Brain microvascular endothelial cell (primary cell): ENCODE measurements at places on chromosomes 7 and 10.
A peak's percentile ranks its signal among the peaks of the same experiment; 100 is the strongest.

DNA sequence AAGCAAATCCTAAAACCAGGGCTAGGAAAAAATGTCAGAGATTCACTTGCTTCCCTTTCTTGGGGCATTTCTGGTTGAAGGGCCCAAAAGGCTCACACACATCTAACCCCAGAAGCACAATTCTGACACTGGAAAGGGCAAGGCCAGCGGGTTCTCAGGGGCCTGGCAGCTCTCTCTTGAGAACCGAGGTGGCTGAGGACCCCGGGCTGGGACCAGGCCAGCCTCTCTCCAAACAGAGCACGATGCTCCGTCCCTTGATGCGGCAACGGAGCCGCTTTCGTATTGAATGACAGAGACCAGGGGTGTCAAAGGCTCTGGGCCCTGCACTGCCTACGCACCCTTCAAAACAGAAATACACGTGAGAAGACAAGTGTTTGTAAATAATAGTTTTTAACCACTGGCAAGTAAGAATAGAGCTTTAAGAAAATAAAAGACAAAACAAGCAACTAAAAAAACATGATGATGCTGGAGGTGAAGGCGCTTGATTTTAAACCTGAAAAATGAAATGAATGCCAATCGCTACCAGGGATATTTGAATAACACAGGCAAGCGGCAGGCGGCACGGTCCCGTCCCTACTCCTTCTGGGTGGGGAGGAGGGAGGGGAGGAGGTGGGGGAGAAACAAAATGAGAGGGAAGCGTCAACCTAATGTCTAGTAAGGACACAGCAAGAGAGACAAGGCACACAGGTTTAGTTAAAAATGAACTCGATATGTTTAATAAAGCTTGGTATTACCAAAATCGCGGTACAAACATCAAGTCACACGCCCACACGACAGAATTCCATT, 68.0 kb downstream of the SLC29A4 start:
- no peak for DNase-seq

GRCh38 chr7:70416986-70417655, 714.8 kb upstream of the GALNT17 start:
- no peak for DNase-seq

DNA sequence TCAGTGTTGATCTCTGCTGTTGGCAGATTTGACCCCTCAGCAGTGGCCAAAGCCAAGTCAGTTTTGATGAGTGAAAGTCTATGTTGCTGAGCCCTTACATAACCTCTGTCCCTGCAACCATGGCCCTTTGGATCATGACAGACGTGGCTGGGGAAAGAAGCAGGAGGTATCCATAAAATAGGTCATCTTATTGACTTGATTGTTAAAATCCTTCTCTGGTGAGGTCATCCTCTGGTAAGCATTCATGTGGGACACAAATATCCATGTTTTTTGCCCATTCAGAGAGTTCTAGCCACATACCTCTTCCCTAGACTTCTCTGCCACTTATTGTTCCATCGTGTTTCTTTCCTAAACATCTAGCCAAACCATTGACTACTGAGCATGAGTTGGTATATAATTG, 251.9 kb upstream of the PTER start:
- DNase-seq, result no peak

- DNase-seq, result no peak
Measured at GRCh38 chr10:1558906-1559305, 178.4 kb downstream of the ADARB2 start.

- no peak for DNase-seq
Measured at GRCh38 chr10:24340883-24341282, 131.9 kb downstream of the KIAA1217 start.

DNA sequence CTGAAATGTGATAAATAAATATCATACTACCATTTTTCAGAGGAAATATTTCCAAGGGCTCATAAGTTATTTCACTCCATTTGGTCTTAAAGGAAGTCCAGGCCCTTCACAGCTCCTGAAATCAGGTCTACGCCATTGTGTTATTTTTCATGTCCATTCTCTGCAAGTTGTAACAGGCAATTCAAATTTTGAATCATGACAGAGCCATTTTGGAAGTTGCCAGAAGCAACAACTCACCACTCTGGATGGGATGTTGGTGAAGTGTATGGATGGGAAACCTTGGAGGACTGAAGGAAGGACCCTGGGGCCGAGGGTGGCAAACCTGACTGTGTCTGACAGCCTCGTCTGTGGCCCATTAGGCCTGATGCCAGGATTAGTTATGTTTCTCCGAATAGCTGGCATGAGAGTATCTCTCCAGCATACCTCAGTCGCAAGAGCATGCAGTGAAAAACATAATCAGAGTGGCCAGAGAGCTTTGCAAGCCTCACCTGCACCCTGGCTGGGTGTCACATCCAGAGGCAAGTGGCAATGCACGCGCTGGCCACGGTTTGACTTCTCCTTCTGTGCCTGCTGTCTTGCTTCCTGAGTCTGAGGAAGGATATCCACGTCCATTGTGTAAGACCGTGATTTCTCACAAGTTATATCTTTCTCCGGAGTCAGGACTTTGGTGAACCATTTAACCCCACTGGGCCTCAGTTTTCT, 87.1 kb downstream of the NRP1 start:
- no peak for DNase-seq

GRCh38 chr7:120874016-120874415, 16.1 kb upstream of the TSPAN12 start:
- DNase-seq, result no peak

- no peak for DNase-seq
Measured at GRCh38 chr7:85038466-85038865, 148.4 kb downstream of the SEMA3D start.

- no peak for DNase-seq
Measured at GRCh38 chr10:95245425-95246055, 45.3 kb downstream of the PDLIM1 start.

DNA sequence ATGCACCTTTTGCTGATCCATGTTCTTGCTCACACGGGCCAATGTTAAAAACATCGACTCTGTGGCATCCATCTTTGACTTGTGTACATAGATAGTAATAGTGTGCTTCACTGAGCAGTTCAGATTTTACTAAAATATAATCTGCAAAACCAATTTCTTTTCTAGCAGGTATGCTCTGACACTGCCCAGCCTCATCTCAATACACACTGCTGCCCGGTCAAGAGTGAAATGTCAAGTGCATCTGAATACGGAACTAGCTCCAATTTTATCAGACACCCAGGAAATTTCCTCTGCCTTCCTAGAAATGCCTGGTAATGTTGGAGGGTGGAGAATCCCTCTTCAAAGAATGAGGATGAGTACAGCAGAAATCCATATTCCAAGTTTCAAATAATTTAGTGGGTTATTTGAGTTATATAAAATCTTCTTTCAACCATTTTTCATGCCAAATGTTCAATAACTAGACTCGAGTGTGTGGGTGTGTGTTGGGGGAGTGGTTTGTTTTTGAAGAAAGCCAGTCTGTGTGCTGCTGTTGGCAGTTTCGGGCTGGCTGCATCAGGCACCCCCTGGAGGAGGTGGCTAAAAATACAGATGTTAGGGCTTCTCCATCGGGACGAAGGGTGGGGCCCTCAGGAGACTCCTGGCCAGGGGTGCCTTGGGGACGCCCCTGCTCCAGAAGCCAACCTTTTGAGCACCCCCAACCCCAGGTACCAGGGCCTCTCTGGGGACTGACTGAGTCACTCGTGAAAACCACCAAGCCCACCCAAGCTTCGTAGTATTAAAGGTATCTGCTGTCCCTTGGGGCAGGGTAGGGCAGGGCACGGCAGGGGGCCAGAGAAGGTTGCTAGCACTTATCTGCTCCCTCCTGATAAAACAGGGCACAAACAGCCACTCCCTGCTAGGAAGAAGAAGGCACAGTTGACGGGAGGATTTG, 15.4 kb downstream of the CTBP2 start:
- peak; percentile 74 for DNase-seq

GRCh38 chr10:51106311-51106945, 32.1 kb downstream of the PRKG1 start:
- DNase-seq, result no peak

- DNase-seq, result no peak
Measured at GRCh38 chr10:96269438-96270300, 1.7 kb downstream of the BLNK start.

DNA sequence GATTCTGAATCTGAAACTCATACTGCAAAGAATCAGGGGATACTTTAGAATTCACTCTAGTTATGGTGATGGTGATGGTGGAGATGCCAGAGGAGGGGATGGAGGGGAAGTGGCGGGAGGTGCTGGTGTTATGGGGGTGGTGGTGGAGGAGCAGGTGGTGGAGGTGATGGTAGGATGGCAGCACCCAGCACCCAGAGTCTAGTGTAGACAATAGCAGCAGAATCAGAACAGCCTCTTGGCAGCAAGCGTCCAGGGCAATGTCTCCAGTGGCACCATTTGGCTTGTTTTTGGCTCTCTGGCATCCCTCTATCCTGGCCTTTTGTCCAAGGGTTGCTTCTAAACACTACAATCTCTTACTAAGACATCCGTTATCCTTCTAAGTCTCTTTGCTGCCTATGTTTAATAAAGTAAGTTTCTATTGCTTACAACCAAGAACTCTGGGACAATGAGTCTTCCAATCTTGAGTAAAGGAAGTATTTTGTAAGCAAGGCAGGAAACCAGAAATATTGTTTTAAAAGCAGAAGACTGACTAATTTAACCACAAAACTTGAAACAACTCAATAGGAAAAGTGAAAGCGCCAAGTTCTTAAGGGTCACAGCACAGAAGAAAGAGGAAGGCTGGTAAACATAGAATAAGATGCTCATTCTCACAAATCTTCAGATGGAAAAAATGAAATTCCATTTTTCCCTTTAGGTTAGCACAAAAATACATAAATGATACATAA, 42.4 kb upstream of the GDF10 start:
- peak; percentile 31 for DNase-seq

DNA sequence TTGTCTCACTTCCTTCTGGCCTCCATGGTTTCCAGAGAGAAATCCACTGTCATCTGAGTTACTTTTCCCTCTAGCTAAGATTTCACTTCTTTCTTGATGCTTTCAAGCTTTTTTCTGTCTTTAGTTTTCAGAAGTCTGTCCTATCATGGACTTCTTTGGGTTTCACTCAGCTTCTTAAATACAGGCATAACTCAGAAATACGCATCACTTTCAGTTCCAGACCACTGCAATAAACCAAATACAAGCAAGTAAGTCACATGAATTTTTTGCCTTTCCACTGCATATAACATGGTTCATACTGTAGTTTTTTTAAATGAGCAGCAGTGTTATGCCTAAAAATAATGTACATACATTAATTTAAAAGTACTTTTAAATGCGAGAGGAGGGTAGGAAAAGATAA, 48.7 kb downstream of the STK17A start:
- no peak for DNase-seq

GRCh38 chr10:80451132-80451531, 3.0 kb upstream of the TSPAN14 start:
- no peak for DNase-seq

- no peak for DNase-seq
Measured at GRCh38 chr10:103147645-103148044, 45.4 kb downstream of the NT5C2 start.

- no peak for DNase-seq
Measured at GRCh38 chr10:82847242-82847641, 972.2 kb downstream of the NRG3 start.

DNA sequence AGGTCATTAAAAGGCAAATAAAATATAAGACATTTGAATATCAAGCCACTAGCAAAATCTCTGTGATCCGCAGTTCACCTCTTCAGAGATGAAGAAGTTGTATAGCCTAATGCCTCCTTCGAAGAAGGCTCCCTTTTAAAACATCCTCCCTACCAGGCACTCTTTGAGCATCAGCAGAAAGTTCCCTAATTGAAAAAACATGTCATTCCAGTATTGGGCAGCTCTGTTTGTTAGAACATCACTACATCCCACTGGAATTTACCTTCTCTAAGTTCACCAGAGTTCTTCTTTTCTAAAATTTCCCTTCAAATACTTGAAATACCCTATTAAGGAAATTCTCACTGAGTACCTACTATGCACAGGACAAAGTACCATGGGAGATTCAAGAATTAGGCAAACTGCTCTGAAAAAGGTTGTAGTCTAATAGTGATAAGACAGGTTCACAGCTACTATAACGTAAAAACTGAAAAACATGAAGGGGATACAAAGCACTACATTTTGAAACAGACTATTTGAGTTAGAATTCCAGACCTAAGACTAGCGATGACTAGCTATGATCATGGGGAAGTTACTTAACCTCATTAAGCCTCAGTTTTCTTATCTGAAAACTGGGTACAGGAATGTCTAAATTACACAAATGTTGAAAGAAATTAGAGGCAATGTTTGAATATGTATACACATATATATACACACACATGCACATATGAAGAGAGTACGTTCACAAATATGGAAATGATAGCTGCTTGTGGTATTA, 128.7 kb downstream of the ELAPOR2 start:
- DNase-seq, result no peak

DNA sequence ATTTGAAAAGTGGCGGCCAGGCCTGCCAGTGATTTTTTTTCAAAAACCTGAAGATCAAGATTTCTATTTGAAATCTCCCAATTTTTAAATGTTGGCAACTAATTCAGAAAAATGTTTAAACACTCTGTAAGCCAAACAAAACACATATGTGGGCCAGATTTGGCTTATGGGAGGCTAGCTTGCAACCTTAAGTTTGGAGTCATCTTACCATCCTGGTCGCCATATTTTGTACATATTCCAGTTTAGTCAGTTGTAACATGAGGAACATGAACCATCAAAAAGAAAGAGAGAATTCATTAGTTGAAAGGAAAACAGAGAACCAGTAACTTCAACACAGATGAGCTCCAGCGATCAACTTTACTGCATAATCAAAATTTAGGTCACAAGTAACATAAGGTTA, 115.4 kb downstream of the TMEM26 start:
- no peak for DNase-seq

- no peak for DNase-seq
Measured at GRCh38 chr7:21367081-21367480, 60.8 kb upstream of the SP4 start.

GRCh38 chr7:64551375-64552142, 11.3 kb downstream of the ZNF680 start:
- DNase-seq, result no peak
